ENCODE measurements at places on chromosomes 6 and 20. TPM values are rescaled to one million over a fixed set of nuclear protein-coding genes. Genes with fewer than 3 reads are reported as not detected.

DNA sequence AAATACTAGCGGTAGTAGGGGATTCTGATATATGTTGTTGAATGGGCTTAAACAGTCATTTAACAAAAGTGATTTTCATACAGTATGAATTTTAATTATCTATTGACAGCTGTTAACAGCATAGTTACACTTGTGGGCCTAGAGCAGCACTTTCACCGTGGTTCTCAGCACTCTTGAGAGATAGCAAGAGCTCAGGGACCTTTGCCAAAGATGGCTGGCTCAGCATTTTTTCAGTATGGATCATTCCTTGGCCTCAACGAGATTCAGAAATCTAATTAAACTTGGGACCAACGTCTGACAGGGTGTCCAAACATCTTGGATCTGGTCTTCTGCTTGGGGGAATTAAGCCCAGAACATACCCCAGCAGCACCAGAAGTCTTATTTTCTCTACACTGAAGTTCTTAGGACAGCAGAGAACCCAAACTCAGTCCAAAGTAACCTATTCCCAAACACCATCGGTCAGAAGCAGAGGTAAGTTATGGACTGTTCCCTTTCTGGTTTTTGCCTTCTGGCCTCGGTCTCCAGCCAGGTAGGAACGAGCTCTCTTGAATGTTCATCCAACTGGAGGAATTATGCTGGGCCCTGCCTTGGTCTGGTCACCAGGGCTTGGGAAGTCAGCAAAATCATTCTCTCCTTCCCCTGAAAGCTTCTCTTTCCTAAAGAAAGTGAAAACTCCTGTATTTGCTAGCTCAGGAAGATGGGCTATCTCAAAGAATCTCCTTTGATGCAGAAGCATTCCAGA is 25.7 kb downstream of the PRPH2 start:
- H3K36me3 ChIP-seq = no peaks in the 10 kb centered on the region
- no peak overlapping the region for H3K4me3 ChIP-seq
- H3K27ac ChIP-seq = no peak overlapping the region
- peaks cover 14% of the 10 kb centered on the region for H3K4me1 ChIP-seq

DNA sequence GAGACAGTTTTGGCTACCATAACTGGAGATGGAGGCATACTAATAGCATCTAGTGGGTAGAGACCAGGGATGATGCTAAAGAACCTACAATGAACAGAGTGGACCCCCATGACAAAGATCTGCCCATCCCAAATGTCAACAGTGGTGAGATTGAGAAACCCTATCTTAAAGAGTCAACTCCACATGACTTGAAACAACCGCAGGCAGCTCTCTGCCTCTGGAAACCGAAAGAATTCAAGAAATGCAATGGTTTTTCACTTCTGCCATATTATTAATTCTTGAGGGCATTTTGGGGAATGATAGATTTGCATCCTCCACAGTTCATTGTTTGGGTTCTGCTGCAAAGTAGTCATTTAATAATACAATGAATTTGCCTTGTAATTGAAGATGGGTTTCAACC is 463.4 kb downstream of the MAFB start:
- no peak overlapping the region for H3K4me3 ChIP-seq
- DNase-seq = no peak
- no peak overlapping the region for H3K27ac ChIP-seq
- peaks cover 4% of the 10 kb centered on the region for H3K27me3 ChIP-seq
- no peaks in the 10 kb centered on the region for H3K4me1 ChIP-seq

GRCh38 chr6:111201244-111201554 is 113.9 kb downstream of the SLC16A10 start:
- DNase-seq = no peak
- H3K36me3 ChIP-seq = no peaks in the 10 kb centered on the region
- H3K27me3 ChIP-seq = no peaks in the 10 kb centered on the region
- peaks cover 13% of the 10 kb centered on the region for H3K4me1 ChIP-seq
- no peak overlapping the region for H3K4me3 ChIP-seq

DNA sequence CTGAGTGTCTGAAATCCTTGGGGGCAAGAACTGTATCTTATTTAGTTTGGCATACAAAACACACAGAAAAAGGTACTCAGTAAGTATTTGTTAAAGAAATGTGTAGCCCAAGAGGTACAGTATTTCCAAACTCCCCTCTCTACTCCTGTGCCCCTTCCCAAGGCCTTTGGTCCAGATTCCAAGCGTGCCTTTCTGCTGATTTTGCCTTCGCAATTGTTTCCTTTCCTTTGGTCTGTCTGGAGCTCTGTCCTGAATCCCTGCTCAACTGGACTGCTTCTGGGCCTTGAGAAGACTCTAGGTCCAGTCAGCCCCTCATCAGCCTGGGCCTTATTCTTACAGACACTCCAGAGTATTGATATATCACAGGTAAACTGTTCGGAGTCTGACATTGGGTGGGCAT is 122.2 kb upstream of the SYNCRIP start:
- no peaks in the 10 kb centered on the region for H3K27me3 ChIP-seq
- H3K4me3 ChIP-seq = no peak overlapping the region
- no peak for DNase-seq
- H3K4me1 ChIP-seq = no peaks in the 10 kb centered on the region

DNA sequence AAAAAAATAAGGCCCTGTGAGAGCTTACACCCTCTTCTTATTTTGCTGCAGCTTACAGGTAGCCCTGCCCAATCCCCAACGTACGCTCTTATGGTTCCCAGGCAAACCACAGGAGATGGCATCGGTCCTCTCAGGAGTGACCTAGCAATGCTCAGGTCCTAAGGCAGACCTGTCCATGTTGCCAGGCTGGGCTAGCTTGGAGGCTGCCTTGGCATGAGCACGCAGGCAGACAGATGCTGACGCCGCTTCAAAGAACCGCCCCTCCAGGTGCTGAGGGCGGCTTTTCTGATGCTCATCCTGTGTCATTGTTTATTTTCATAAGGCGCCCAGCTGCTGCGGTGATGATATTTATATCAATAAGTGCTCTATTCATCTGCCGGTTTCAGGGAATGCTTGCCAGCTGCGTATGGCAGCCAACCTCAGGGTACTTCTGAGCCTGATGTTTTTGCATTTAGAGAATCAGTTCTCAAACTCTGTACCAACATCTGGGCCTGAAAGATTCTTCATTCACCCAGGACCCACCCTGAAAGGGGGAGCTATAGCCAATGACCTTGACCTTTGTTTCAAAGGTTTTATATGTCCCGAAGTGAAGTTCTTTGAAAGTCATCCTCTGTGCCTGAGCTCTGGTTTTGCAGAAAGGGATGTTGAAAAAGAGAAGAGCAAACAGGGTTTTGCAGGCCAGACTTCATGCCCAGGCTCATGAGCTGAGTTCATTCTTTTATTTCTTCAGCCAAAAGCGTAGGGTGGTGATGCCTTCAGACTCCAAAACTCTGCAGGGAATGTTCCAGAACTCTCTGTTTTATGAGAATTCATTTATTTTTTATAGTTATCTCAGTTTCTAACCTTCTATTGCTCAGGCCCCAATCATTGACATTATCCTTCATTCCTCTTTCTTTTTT is 475.6 kb upstream of the CHD6 start:
- no peak overlapping the region for H3K27ac ChIP-seq
- H3K4me3 ChIP-seq = no peak overlapping the region
- no peaks in the 10 kb centered on the region for H3K27me3 ChIP-seq
- H3K4me1 ChIP-seq = no peaks in the 10 kb centered on the region
- DNase-seq = no peak
- no peaks in the 10 kb centered on the region for H3K36me3 ChIP-seq

DNA sequence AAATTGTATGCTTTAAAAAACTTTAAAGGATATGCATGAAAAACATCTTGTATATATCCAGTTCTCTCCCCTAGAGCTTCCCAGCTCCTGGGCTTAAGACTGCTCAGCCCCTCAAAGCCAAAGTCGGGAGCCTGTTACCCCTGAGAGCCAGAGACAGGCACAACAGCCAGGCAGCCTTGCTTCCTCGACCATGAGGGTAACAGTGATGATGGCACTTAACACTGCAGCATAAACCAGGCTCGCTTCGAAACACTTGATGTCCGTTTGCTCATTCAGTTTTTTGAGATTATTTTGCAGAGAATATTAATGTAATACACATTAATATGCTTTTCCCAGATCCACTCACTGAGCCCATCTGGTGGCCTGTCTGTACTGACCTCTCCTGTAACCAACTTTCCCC is 47.2 kb downstream of the RPP40 start:
- H3K27me3 ChIP-seq = no peaks in the 10 kb centered on the region
- no peaks in the 10 kb centered on the region for H3K36me3 ChIP-seq
- H3K4me1 ChIP-seq = no peaks in the 10 kb centered on the region
- no peak overlapping the region for H3K4me3 ChIP-seq
- DNase-seq = no peak

DNA sequence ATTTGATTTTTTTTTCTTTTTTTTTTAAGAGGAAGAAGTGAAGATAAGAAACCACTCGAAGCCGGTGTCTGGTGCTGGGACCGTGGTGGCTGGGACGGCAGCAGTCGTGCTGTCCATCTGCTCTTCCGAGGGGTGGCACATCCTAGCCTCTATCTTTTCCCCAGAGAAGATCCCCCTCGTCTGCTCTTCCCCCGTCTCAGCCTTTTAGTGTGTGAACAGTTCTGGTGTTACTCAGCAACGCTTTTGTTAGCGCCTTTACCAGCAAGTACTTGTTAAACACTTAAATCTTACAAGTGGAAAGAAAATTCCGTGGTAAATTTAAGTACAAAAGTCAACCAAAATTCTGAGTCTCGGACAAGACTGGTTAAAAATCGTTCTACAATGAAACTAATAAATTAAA is 90.1 kb downstream of the RSPH3 start:
- DNase-seq = no peak
- no peak overlapping the region for H3K4me3 ChIP-seq
- no peaks in the 10 kb centered on the region for H3K36me3 ChIP-seq
- peaks cover 29% of the 10 kb centered on the region for H3K4me1 ChIP-seq

DNA sequence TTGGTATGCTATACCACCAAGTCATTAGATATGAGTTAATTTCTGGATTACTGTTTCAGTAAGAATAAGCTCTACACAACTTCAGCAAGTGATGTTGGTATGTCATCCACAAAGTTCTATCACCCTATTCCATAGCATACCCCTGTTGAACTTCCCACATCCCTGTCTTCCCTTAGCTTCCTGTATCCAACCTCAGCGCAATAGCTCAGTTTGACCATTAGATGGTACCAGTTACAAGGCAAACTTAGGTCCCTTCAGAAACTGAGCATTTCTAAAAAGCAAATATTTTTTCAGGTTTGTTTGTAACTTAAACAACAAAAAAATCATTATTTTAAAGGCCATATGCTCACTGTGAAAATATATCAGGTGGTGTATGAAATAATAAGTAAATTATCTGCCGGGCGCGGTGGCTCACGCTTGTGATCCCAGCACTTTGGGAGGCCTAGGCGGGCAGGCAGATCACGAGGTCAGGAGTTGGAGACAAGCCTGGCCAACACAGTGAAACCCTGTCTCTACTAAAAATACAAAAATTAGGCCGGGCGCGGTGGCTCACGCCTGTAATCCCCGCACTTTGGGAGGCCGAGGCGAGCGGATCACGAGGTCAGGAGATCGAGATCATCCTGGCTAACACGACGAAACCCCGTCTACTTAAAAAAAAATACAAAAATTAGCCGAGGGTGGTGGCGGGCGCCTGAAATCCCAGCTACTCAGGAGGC is 8.8 kb upstream of the MOG start:
- DNase-seq = no peak
- no peak overlapping the region for H3K4me3 ChIP-seq
- H3K27me3 ChIP-seq = no peaks in the 10 kb centered on the region
- no peaks in the 10 kb centered on the region for H3K36me3 ChIP-seq
- no peak overlapping the region for H3K27ac ChIP-seq
- peaks cover 16% of the 10 kb centered on the region for H3K4me1 ChIP-seq

- DNase-seq = no peak
- no peak overlapping the region for H3K4me3 ChIP-seq
- no peak overlapping the region for H3K27ac ChIP-seq
- no peaks in the 10 kb centered on the region for H3K4me1 ChIP-seq
These were observed 47.0 kb upstream of the NT5E start for GRCh38 chr6:85402922-85403321.

The BTNL2 gene
- not detected for total RNA-seq

The TCP11 gene
- total RNA-seq = not detected

The SYCP2L gene
- total RNA-seq = 0.56 TPM

- no peaks in the 10 kb centered on the region for H3K36me3 ChIP-seq
- H3K4me1 ChIP-seq = peaks cover 22% of the 10 kb centered on the region
- H3K27ac ChIP-seq = no peak overlapping the region
- DNase-seq = no peak
These were observed 5.8 kb downstream of the BHLHE23 start for GRCh38 chr20:63000958-63001357.

The ECT2L gene
- not detected for total RNA-seq

The SCRT2 gene
- total RNA-seq = not detected

DNA sequence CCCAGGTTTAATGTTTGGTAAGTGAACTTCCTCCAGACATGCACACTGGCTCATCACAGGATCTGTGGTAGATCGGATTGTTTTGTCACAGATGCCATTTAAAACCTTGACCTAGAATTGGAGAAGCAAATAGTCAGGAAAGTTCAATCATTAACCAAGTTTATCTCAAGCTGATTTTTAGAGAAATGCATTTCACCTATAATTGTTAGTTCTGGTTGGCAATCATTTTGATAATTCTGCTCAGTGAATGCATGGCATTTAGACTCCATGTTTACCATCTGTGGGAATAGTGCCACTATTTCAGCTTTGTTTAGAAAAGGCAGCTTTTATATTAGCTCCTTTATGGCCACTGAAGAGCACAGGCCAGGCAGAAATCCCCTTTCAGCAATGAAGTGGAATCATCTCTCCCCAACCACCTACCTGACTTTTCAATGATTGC is 73.9 kb upstream of the IPCEF1 start:
- peaks cover 3% of the 10 kb centered on the region for H3K27me3 ChIP-seq
- H3K4me3 ChIP-seq = no peak overlapping the region
- no peak for DNase-seq
- H3K27ac ChIP-seq = no peak overlapping the region
- no peaks in the 10 kb centered on the region for H3K36me3 ChIP-seq
- H3K4me1 ChIP-seq = no peaks in the 10 kb centered on the region
